ENCODE measurements at places on chromosomes 2 and 18.

DNA sequence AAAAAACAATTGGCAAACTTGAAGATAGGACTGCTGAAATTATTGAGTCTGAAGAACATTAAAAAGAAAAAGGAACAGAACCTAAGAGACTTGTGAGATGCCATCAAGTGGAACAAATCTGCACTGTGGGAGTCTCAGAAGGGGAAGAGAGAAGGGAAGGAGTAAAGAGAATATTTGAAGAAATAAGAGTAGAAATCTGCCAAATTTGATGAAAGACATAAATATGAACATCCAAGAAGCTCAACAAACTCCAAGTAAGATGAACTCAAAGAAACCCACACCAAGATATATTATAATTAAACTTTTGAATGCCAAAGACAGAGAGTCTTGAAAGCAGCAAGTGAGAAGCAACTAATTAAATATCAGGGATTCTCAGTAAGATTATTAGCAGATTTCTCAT lies 102.7 kb downstream of the ZNF519 start:
- DNase-seq: no peak

GRCh38 chr18:3051718-3052410 lies 38.9 kb upstream of the LPIN2 start:
- no peak for DNase-seq

DNA sequence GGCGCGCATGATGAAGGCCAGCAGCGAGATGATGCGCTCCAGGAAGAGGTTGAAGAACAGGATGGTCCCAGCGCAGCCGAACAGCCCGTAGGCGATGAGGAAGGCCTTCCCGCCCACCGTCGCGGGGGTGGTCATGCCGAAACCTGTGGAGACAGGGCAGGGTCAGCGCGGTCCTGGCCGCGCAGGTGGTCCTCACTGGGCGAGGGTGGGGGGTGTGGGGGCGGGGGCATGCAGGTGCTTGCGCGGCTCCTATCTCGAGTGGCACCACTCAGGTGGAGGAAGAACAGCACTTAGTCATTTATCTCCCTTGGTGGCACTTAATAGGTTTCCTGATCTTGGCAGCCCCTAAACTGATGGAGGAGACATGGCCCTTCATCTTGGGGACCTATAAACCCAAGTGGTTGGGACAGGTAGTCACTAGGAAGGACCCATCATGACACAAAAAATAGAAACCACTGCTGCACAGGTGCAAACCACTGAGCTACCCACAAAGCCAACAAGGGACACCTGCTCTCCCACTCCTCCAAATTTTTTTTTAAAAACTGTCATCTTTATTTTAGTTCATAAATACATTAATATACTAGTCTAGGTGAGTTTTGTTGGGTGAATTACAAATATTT lies 118.8 kb downstream of the MSH2 start:
- no peak for DNase-seq

GRCh38 chr2:231503766-231504165 lies 26.5 kb downstream of the NMUR1 start:
- no peak for DNase-seq

DNA sequence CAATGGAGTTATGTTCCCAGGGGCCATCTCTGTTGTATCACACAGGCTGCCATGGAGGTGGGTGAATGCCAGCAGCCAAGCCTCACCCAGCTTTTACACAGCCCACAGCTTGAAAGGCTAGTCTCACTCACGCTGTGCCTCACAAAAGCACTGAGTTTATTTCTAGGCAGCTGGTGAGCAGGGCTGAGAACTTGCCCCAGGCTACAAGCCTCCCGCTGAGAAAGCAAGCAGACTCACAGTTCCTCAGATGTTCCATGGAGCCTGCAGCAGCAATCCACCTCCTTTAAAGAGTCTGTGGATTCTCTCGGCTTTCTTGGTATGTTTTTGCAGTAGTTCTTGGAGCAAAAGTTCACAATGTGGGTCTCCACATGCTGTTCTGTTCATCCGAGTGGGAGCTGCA lies 40.9 kb upstream of the ALKAL2 start:
- no peak for DNase-seq

DNA sequence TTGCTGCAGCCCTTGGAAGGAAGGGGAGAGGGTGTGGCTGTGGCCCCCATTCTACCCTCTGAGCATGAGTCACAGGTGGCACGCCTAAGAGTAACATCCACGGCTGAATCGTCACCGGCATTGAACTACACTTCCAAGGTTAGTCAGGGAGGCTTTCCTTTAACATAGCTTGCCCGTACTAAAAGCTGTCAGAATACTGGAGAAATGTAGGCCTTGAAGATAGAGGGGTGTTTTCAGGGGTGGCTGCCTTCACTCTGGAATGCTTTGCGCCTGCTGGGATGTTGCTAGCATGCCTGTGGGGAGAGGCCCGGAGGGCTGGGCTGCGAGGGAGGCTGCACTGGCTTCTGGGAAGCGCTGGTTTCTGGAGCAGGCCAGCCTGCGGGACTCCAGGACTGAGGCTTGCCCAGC lies 333.7 kb downstream of the AGAP1 start:
- no peak for DNase-seq

- DNase-seq: no peak
Measured at GRCh38 chr2:74010087-74010541, 25.4 kb downstream of the TET3 start.

DNA sequence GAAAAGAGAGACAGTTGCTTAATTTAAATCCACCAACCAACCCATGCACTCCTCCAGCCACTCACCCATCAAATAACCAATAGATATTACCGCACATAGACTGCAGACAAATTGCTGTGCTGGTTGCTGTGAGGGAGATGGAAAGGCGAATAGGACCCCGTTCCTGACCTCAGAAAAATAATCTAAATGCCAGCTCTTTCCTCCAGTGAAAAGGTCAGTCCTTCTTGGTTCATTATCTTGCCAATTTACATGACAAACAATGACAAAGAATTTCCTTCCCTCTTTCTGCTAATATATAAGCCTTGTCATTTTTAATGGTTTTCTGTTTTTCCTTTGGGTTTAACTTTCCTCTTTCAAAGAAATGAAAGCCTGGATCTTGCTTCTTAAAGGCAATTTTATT lies 61.6 kb downstream of the MEP1B start:
- DNase-seq: no peak

DNA sequence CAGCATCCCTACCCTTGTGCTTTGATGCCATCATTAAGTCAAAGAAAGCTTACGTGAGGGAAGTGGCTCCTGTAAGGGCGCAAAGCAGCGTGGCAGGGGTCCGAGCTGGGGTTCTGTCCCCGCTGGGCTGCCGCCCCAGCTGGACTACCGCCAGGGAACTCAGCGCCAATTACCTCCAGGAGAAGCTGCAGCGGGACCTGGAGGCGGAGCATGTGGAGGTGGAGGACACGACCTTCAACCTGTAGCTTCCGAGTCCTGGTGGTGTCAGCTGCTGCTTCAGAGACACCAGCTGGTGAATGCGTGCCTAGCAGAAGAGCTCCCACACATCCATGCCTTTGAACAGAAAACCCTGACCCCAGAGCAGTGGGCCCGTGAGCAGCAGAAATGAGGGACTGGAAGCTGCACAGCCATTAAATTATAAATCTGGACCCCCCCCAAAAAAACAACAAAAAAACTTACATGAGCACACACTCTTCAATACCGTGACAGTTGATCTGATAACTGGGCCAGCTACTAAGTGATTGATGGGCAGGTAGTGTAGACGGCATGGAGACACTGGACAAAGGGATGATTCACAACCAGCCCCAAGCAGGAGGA lies 20.1 kb upstream of the YES1 start:
- DNase-seq: peak; percentile 29

DNA sequence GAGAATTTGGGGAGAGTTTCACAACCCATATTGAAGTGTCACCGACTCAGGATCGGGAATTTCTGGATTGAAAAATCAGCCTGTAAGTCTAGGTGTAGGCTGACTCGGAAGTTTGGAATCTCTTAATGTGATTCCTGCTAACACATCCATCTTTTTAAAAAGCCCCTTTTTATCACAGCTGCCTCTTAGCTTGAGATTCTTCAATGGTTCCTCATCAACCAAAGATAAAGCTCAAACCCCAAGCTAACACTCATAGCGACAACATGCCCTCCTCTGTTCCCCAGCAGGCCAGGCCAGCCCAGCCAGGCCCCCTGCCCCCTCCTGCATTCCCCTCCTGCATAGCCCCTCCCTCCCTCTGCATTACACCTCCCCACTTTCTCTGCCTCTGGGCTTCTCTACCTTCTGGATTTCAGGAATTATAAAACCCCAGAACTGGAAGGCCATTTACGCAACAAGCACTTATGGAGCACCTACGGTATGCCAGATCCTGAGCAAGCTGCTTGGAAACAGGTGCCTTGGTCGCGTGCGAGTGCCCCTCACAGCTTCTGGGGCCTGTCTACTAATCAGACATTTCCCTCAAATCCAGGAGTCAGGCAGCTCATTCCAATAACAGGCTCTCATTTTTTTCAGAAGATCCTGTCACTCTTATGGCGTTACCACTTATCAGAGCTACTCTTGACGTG lies 63.4 kb downstream of the EMX1 start:
- no peak for DNase-seq

- no peak for DNase-seq
Measured at GRCh38 chr2:199446996-199447576, 10.7 kb downstream of the SATB2 start.

GRCh38 chr2:128386066-128386465 lies 67.4 kb upstream of the HS6ST1 start:
- DNase-seq: no peak
